ENCODE measurements at places on chromosomes 6 and 20.

DNA sequence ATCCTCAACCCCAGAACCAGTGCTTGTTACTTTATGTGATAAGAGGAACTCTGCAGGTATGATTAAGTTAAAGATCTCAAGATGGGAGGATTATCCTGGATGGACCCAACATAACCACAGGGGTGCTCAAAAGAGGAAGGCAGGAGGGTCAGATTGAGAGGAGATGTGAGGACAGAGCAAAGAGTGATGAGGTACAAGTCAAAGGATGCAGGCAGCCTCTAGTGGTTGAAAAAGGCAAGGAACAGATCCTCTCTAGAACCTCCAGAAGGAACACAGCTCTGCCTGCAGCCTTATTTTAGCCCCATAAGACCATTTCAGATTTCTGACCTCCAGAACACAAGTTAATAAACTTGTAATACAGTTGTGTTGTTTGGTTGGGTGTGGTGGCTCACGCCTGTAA is 41.2 kb downstream of the PDSS2 start:
- no peak for DNase-seq

DNA sequence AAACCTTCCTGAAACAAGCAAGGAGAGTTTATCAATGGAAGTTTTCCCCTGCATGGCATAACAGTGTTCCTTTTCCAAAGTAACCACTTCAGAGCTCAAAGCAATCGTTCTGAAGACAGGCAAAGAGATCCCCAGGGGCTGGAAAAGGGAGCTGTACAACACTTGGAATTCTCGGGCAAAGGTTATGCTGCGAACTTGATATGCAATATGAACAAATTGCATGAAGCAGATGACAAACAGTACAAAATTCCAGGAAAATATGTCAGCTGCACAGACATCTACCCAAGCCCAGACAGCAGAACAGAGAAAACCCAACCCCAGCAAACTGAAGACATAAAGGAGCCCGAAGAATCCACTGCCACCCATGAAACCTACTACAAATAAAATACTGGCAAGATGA is 18.4 kb downstream of the POPDC3 start:
- DNase-seq: no peak

- DNase-seq: no peak
These were observed 109.7 kb downstream of the FIG4 start for GRCh38 chr6:109800771-109801170.

- no peak for DNase-seq
These were observed 5.1 kb downstream of the SEMG2 start for GRCh38 chr20:45226287-45226686.

DNA sequence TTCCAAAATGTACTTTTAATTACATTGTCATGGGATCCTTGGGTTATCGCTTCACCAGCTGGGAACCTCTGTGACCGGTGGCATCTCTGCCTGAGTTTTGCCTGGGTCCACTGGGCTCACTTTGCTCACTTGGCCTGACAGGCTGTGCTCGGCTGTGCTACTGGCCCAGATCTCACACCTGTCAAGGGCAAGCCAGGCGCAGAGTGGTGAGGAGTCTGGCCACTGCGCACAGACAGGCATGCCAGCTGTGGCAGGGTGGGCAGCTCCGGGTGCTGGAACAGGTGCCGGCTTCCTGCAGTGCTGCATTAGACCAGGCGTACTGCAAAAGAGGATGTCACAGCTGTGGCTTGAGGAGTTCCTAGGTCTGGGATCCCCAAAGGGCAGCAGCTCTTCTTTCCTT is 489.8 kb downstream of the TENT5A start:
- DNase-seq: no peak

- DNase-seq: no peak
These were observed 373.0 kb downstream of the HDGFL1 start for GRCh38 chr6:22942403-22942802.

DNA sequence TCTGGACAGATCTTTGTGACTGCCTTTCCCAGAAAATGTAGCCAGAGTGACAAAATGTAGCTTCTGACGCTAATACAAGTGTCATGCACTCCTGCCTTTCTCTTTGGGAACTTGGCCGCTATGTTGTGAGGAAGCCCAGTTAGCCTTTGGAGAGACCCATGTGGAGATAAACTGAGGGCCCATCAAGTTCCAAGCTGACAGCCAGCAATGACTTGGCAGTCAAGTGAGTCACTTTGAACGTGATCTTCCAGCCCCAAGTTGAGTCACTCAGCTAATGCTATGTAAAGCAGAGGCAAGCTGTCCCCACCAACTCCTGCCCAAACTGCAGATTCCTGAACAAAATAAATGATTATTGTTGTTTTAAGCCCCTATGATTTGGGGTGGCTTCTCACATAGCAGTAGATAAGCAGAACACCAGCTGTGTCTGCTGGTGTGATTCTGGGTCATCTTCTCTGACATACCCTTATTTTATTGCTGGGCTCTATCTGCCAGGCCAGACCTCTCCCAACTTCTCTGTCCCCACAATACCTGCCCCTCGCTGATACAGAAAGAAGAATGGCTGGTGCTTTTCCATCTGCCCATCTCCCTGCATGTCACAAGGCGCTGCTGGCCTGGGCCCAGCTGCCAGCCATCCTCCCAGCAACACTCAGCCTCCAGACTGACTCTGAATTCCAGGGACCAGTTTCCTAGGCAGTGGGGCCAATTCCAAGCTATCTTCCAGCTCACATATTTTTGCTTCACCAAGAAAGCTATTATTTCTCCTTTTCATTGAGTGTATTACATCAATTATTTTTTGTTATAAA is 274.8 kb downstream of the LRFN2 start:
- no peak for DNase-seq

Measured in effector CD4-positive, alpha-beta T cell (primary cell).